ENCODE measurements at places on chromosomes 12 and 14. TPM values are rescaled to one million over a fixed set of nuclear protein-coding genes. Genes with fewer than 3 reads are reported as not detected.

DBX2 gene
- total RNA-seq, result not detected

SPSB2 gene
- 10.0 TPM for total RNA-seq

ANO6 gene
- 36.7 TPM for total RNA-seq

TSPAN19 gene
- 0.32 TPM for total RNA-seq

Measured in HCT116 (cell line).